ENCODE measurements at places on chromosomes 16 and 17.

DNA sequence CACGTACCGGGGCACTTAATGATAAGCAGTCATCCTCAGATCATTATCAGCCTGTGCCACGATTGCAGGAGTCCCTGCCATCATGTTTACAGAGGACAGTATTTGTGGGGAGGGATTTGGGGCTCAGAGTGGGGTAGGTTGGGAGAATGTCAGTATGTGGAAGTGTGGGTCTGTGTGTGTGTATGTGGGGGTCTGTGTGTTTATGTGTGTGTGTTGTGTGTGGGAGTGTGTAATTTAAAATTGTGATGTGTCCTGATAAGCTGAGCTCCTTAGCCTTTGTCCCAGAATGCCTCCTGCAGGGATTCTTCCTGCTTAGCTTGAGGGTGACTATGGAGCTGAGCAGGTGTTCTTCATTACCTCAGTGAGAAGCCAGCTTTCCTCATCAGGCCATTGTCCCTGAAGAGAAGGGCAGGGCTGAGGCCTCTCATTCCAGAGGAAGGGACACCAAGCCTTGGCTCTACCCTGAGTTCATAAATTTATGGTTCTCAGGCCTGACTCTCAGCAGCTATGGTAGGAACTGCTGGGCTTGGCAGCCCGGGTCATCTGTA lies 13.5 kb upstream of the EFCAB13 start:
- no peak for DNase-seq
- no peak overlapping the region for H3K4me3 ChIP-seq
- no peak overlapping the region for H3K27ac ChIP-seq
- no peaks in the 10 kb centered on the region for H3K27me3 ChIP-seq
- H3K36me3 ChIP-seq: peaks cover 91% of the 10 kb centered on the region

DNA sequence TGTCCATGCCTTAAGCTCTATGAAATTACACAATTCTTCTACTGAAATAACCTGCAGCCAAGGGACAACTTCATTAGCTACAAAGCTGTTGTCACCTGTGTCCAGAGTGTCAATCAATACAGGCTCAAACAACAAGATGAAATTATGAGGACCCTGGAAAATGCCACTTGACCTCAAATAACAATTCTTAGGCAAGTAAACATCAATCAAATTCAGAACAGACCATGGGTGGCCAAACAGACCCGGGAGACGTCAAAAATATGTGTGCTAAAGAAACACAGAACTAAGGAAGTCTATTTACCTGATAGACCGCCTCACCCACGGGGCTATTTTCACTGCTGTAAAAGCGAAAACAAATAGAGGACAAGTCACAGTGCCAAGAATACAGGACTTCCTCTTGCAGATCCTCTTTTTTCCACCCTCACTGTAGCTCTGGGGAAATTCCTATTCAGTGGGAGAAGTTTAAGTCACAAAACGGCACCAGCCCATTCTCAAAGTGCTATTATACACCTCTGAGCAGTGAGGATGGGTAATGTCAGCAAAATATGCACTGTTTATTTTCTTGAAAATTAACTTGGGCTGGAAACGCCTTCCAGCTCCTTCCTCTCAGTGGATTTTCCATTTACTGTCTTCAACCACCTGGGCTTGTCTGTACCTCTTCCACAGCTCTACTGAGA lies 2.7 kb downstream of the LITAF start:
- H3K27me3 ChIP-seq: no peaks in the 10 kb centered on the region
- no peak overlapping the region for H3K27ac ChIP-seq
- peaks cover 18% of the 10 kb centered on the region for H3K4me1 ChIP-seq
- peak; percentile 38 for DNase-seq
- H3K36me3 ChIP-seq: no peaks in the 10 kb centered on the region

DNA sequence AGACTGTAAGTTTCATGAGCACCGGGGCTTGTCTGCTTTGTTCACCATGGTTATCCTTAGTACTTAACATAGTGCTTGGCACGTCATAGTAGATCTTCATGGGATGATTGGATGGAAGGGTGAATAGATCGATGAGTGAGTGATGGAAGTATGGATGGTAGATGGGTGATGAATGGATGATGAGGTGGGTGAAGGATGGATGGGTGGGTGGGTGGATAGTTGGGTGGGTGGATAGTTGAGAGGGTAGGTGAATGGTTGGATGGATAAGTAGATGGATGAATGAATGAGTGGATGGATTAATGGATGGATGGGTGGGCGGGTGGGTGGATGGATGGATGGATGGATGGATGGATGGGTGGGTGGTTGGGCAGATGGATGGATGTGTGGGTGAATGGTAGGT lies 133.2 kb upstream of the PLCG2 start:
- H3K4me3 ChIP-seq: no peak overlapping the region
- no peak for DNase-seq
- H3K27ac ChIP-seq: peak overlapping the region; percentile 63

DNA sequence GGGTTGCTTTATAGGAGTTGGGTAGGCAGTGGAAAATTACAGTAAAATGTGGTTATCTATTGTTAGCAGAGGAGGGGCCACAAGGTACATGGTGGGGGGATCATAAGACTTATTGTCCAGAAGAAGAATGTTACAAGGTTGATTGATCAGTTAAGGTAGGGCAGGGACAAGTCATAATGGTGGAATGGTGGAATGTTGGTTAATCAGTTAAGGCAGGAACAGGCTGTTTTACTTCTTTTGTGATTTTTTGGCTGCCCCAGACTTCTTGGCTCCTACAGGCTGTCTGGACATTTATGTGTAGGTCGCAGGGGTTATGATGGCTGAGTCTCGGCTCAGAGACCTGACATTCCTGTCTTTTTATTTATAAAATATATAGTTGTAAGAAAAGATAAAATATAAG lies 2277.1 kb downstream of the TP53TG3F start:
- H3K27ac ChIP-seq: no peak overlapping the region
- H3K4me3 ChIP-seq: no peak overlapping the region
- no peaks in the 10 kb centered on the region for H3K36me3 ChIP-seq
- H3K27me3 ChIP-seq: no peaks in the 10 kb centered on the region
- no peaks in the 10 kb centered on the region for H3K4me1 ChIP-seq
- no peak for DNase-seq

DNA sequence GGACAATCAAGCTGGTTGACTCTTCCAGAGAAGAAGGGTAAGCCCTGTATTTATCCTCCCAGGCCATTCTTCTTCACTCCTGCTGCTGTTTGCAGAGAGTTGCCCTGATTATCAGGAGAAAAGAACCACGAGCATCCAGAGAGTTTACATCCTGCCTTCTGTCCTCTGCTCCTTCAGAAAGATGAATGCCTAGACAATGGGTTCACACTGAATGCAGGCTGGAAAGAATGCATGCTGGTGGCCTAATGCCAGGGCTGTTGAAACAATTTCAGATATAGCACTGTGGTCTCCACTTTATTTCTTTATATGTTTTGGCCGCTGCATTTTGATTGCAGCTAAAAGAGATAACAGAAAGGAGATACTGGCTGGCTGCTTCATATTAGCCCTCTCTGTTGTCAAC lies 21.2 kb upstream of the HAS3 start:
- H3K36me3 ChIP-seq: peaks cover 9% of the 10 kb centered on the region
- H3K27ac ChIP-seq: peak overlapping the region; percentile 49
- no peak for DNase-seq
- H3K27me3 ChIP-seq: no peaks in the 10 kb centered on the region
- no peak overlapping the region for H3K4me3 ChIP-seq

- peak overlapping the region; percentile 40 for H3K4me3 ChIP-seq
- H3K27ac ChIP-seq: no peak overlapping the region
- H3K36me3 ChIP-seq: no peaks in the 10 kb centered on the region
- peak; percentile 38 for DNase-seq
These were observed 207.3 kb downstream of the NTN1 start for GRCh38 chr17:9228408-9229159.

GRCh38 chr17:13353590-13353989 lies 248.1 kb downstream of the HS3ST3A1 start:
- H3K4me1 ChIP-seq: peaks cover 2% of the 10 kb centered on the region
- DNase-seq: peak; percentile 13
- H3K27me3 ChIP-seq: no peaks in the 10 kb centered on the region

- H3K27ac ChIP-seq: no peak overlapping the region
- peaks cover 33% of the 10 kb centered on the region for H3K27me3 ChIP-seq
- H3K4me3 ChIP-seq: no peak overlapping the region
- no peak for DNase-seq
These were observed 242.7 kb downstream of the KATNIP start for GRCh38 chr16:27792486-27793248.

GRCh38 chr16:54063279-54063773 lies 223.3 kb downstream of the IRX3 start:
- H3K4me3 ChIP-seq: no peak overlapping the region
- no peaks in the 10 kb centered on the region for H3K36me3 ChIP-seq
- peaks cover 4% of the 10 kb centered on the region for H3K4me1 ChIP-seq

- no peak for DNase-seq
- H3K4me3 ChIP-seq: no peak overlapping the region
- H3K36me3 ChIP-seq: no peaks in the 10 kb centered on the region
- H3K4me1 ChIP-seq: peaks cover 5% of the 10 kb centered on the region
- no peak overlapping the region for H3K27ac ChIP-seq
These were observed 450.3 kb downstream of the SHISA9 start for GRCh38 chr16:13351601-13352217.

DNA sequence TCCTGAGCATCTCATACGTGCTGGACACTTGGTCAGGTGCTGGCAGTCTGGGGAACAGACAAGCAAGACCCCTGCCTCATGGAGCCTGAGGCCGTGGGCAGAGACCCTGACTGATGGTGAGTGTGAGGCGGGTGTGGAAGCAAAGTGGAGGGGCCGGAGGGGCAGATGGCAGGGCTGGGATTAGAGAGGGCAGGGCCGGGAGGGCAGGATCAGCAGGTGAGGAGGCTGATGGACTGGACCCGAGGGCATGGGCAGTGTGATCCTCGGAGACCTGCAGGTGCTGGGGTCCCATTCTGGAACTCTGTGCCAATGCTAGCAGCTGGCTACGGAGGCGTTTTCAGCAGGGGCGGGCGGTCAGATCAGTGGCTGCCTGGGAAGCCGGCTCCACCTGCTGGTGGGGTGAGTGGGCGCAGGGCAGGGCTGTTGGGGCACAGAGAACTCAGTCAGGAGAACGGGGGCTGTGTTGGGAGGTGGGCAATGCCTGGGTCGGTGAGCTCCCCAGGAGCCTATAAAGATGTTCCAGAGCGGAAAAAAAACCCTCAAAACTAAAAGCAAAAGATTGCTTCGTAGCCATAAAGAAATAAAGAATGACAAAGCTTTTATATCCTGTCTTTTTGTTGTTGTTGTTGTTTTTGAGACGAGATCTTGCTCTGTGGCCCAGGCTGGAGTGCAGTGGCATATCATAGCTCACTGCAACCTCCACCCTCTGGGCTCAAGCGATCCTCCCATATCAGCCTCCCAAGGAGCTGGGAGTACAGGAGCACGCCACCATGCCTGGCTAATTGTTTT lies 8.9 kb upstream of the C16orf74 start:
- DNase-seq: no peak
- H3K27ac ChIP-seq: no peak overlapping the region
- peaks cover 26% of the 10 kb centered on the region for H3K27me3 ChIP-seq
- H3K36me3 ChIP-seq: no peaks in the 10 kb centered on the region
- H3K4me3 ChIP-seq: no peak overlapping the region

- H3K4me3 ChIP-seq: no peak overlapping the region
- H3K36me3 ChIP-seq: peaks cover 62% of the 10 kb centered on the region
- H3K4me1 ChIP-seq: peaks cover 1% of the 10 kb centered on the region
- no peak for DNase-seq
- no peaks in the 10 kb centered on the region for H3K27me3 ChIP-seq
- H3K27ac ChIP-seq: no peak overlapping the region
These were observed 16.5 kb upstream of the CLEC18C start for GRCh38 chr16:70157105-70157476.

DNA sequence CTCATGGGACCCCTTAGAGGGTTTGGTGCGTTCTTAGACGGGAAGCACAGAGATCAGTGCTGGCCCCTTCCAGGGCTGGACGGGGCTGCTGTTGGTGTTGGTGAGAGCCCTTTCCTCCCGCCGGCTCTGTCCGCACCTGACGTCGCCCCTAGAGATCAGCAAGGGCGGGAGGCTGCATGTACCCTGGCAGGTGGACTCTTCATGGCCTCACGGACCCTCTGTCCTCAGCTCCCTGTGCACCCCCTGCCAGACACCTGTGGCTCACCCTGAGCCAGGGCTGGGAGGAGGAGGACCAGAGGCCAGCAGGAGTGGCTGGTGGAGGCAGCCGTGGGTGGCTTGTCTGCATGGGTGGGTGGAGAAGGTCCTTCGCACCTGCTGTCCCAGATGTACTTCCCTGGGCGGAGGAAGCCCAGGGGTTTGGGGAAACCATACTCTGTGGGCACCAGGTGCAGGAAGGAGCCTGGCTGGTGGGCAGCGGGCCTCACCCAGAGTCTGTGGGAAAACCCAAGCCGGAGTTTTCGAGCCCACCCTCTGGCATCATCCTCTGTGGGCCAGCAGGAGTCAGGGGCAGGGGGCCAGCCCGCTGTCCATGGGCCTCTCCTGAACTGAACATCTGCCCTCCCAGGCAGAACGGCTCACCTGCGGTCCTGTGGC lies 348.6 kb downstream of the SEC14L1 start:
- H3K4me1 ChIP-seq: peaks cover 4% of the 10 kb centered on the region
- no peak for DNase-seq

GRCh38 chr16:20074099-20074991 lies 655 bp upstream of the GPR139 start:
- no peaks in the 10 kb centered on the region for H3K36me3 ChIP-seq
- H3K4me1 ChIP-seq: no peaks in the 10 kb centered on the region
- no peak overlapping the region for H3K27ac ChIP-seq
- peaks cover 43% of the 10 kb centered on the region for H3K27me3 ChIP-seq
- no peak overlapping the region for H3K4me3 ChIP-seq

DNA sequence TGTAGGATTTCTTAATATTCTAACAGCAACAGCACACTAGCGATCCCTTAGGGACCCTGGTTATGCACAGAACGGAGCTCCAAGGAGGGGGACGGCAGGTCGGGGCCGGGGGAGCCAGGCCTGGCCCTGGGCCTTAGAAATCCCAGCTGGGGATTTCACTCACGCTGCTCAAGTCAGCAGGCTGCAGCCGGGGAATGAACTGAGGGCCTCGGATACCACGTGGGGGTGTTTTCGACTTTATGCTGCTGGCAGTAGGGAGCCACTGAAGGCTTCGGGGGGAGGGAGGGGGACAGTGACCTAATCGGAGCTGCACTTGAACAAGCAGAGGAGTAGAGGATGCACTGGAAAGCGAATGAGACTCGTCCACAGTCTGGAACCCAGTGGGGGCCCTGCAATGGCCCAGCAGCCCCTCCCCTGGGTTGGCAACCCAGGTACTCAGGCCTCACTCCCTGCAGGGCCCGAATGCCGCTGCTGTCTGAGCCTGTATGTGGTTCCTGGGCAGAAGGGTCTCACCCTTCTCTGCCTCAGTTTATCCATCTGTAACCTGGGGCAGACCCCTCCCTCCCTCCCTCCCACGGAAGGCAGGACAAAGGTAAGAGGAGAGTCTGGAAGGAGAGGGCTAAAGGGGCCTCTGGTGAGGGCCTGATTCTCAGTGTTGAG lies 53.7 kb downstream of the RPH3AL start:
- H3K36me3 ChIP-seq: no peaks in the 10 kb centered on the region
- peaks cover 7% of the 10 kb centered on the region for H3K4me1 ChIP-seq
- DNase-seq: no peak
- no peaks in the 10 kb centered on the region for H3K27me3 ChIP-seq
- H3K4me3 ChIP-seq: no peak overlapping the region
- no peak overlapping the region for H3K27ac ChIP-seq
